WERI-Rb-1 (cell line): ENCODE measurements at places on chromosomes 3 and 15.
A peak's percentile ranks its signal among the peaks of the same experiment; 100 is the strongest.

- DNase-seq = no peak
Observed at GRCh38 chr3:46953234-46954010, 23.1 kb downstream of the CCDC12 start.

- no peak for DNase-seq
Observed at GRCh38 chr15:33411596-33412540, 101.1 kb downstream of the RYR3 start.

GRCh38 chr15:79526376-79526775, 94.2 kb downstream of the MINAR1 start:
- no peak for DNase-seq

DNA sequence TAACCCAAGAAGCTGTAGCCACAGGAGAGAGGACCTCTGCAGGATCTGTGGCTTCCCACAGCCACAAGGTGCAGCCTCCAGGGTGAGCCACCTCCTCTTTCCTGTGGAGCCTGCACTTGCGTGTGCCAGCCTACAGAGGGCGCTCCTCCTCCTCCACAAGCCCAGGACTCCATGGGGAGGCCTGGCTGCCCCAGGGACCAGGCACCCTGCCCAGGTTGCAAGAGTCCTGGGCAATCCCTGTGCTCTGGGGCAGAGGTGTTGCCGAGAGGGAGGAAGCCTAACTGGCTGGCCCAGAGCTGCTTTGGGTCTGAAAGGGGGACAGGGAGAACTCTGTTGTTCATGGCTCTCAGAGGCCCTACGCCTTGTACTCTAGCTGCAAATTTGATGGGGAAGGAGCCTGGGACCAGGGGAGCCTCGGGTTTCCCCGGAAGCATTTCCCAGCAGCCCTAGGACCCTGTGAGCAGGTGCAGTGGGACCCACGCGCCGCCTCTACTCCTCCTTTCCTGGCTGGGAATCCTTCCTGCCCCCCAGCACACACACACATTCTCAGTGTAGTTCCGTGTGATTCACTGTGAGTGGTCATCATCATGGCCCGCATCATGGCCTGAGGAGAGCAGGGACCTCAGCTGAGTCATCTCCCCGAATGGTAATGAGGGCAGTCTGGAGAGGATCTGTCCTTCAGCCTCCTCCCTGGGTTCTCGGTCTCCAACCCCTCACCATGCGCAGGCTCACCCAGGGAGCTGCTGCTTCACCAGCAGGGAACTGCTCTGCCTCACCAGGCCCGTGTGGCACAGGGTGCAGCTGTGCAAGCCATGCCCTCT, 24.3 kb downstream of the TBC1D21 start:
- peak; percentile 72 for DNase-seq

DNA sequence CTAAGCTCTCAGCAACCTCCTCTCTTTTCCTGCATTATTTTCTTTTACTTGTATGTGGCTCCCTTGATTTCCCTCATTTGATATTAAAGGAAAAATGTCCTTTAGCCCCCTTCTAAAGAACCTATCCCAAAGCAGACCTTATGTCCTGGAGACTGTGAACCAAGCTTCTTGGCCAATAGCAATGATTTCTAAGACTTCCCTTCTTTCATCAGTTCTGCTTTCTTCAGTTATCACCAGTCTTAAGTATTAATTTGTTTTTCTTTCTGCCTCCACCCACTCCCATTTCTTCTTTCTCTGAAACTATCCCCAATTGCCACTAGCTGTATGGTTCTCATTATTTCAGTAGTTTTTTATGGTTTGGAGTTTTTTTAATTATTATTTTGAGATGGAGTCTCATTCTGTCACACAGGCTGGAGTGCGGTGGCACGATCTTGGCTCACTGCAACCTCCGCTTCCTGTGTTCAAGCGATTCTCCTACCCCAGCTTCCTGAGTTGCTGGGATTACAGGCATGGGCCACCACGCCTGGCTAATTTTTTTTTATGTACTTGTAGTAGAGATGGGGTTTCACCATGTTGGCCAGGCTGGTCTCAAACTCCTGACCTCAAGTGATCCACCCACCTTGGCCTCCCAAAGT, 12.1 kb downstream of the TMOD3 start:
- no peak for DNase-seq

DNA sequence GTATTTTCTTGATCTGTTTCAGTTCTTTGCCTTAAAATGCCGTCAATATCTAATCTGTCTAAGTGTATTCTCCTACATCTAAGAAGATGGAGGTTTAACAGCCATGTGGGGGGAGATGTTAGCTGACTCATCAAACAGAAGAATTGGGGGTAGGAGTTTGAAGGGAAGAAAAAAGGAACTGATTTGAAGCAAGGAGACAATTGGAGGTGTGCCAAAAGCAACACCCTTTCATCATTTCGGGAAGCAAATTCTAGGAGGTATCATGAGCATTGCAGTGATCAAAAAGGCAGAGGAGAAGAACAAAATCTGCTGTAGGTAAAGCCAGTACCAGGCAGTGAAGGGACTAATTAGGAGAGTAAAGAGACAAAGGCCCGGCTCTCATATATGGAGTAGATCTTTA, 337.3 kb upstream of the TBC1D5 start:
- DNase-seq = no peak

GRCh38 chr3:180401226-180401625, 200.7 kb upstream of the TTC14 start:
- peak; percentile 65 for DNase-seq

- DNase-seq = no peak
Observed at GRCh38 chr3:185847506-185847905, 22.7 kb upstream of the IGF2BP2 start.
